ENCODE measurements at places on chromosomes 13 and 19.

DNA sequence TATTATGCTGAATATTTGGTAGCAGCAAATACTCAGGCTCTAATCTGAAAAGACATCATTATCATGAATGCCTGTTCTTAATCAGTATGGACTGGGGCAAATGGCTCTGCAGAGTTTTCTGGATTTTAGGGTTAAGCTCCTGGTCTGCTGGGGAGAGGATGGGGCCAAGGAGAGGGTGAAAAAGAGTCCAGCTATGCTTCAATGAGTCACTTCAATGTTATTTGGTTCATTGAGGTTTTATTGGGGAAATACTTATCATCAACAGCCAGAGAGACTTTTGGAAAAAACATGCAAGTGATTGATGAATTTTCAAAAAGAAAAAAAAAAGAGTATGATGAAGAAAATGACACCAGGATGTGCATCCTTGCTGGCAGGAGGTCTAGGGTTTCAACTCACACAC lies 278.3 kb downstream of the UQCRFS1 start:
- DNase-seq: no peak

- peak; percentile 69 for DNase-seq
These were observed 33.3 kb upstream of the SPACA7 start for GRCh38 chr13:112342841-112343361.

GRCh38 chr19:51706885-51707284 lies 13.8 kb downstream of the SPACA6 start:
- DNase-seq: no peak

DNA sequence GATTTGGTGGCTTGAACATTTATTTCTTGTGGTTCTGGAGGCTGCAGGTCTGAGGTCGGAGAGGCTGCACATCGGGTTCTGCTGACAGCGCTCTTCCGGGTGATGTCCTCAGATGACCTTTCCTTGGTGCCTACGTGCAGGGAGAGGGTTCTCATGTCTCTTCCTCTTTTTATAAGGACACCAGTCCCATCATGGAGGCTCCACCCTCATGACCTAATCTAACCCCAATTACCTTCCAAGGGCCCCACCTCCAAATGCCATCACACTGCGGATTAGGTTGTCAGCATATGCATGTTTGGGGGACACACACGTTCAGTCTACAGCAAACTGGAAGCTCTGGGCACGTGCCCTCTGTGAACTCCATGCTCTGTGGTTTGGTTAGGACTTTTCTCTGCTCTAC lies 338.6 kb downstream of the FGF9 start:
- DNase-seq: no peak

- DNase-seq: peak; percentile 92
These were observed 38.0 kb upstream of the ZNF573 start for GRCh38 chr19:37817180-37817981.

GRCh38 chr13:106151056-106151699 lies 384.3 kb downstream of the EFNB2 start:
- DNase-seq: no peak

DNA sequence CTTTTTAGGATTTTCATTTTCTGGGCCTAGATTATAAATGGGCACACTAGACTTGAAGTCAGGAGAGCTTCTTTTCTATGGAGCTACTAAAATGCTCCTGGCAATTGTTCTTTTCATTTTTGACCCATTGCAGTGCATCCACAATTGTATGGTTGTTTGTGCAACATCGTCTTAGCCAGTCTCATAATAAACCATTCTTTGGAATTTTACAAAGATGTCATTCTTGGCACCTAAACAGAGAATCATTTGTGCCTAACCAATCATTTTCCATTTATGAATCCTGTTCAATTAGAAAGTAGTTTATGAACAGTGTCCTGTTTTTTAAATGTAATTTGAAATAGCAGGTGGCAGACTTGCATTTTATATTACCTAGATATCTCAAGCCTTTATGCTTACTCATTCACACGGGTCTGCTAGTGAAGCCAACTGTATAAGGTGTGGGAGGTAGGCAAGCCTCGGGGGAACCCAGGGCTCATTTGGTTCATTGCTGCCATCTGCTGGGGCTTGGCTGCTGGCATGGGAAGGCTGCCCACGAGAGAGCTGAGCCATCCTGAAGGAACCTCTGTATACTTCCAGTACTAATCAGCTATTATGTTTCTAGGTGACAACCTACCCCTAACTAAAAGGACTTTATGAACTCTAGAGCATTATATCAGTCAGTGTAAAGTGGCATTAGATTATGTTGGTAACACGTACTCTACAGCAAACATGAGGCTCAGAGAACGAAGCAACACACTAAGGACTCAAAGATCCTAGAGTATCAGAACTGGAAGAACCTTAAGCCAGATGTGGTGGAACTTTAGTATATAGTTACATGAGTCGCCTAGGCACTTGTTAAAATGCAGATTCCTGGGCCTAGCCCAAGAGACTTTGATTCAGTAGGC lies 60.0 kb downstream of the TPT1 start:
- DNase-seq: no peak

- no peak for DNase-seq
These were observed 1344.6 kb downstream of the OLFM4 start for GRCh38 chr13:54373211-54373610.

GRCh38 chr13:71871176-71871754 lies 4.3 kb upstream of the DACH1 start:
- DNase-seq: no peak

DNA sequence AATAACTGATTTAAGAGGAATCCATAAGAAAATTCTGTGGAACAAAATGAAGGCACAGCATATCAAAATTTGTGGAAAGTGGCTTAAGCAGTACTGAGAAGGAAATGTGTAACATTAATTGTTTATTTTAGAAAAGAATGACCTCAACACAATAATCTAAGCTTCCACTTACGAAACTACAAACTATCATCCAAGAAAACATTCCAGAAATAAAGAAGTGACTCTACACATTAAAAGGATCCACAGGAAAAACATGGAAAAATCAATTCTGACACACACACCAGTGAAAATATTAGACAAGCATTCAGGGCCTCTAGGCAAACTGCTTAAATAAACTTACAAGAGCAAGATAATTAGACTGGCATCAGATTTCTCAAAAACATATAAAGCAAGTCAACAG lies 14.0 kb downstream of the EXOSC8 start:
- no peak for DNase-seq

DNA sequence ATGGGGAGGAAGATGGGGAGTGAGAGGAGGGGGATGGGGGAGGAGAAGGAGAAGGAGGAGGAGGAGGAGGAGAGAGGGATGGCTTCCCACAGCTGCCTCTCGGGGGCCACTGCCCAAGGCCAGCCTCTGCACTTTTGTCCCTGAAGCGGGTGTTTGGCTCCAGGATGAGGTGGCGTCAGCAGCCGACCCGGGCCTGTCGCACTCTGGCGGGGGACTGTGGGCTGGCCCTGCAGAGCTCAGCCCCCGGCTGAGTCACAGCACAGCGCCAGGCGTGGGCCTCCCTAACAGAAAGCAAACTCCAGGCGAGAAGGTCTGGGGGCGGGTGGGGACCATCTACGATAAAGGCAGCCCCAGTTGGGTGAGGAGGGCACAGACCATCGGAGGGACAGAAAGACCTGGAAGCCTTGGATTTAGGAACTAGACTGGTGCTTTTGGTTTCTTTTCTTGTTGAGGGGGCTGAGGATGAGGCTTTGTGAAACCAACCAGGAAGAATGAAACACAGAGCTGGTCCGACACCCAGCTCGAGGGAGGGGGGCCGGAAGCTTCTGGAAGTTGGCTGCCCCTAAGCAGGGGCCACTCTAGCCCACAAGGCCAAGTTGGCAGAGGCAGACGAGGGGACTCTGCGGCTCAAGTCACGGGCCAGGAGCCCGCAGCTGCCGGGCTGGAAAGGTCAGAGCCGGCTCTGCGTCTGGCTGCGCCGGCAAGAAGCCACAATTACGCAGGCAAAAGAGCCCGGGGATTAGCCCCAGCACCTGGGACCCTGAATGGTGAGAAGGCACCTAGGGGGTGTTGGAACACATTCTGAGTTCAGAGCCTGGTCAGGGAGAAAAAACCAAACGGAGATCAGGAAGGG lies 18.2 kb downstream of the LSM4 start:
- peak; percentile 97 for DNase-seq

DNA sequence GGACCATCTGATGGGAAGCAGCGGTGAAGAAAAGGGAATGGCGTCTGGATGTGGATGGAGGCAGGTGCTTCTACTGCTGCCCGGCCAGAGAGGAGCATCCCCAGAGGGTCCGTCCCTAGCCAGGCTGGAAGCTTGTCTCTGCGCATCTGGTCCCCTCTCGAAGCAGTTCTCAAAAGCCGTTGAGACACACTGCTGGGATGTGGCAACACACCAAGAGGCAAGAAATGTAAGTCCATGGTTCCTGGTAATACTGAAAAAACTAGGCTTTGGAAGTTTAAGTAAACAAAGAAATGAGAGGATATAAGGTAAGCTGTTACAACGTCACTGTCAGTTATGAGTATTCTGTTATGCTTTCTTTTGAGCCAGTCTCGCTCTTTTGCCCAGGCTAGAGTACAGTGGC lies 15.1 kb upstream of the FFAR2 start:
- no peak for DNase-seq

GRCh38 chr13:79937771-79938216 lies 403.1 kb downstream of the SPRY2 start:
- no peak for DNase-seq

DNA sequence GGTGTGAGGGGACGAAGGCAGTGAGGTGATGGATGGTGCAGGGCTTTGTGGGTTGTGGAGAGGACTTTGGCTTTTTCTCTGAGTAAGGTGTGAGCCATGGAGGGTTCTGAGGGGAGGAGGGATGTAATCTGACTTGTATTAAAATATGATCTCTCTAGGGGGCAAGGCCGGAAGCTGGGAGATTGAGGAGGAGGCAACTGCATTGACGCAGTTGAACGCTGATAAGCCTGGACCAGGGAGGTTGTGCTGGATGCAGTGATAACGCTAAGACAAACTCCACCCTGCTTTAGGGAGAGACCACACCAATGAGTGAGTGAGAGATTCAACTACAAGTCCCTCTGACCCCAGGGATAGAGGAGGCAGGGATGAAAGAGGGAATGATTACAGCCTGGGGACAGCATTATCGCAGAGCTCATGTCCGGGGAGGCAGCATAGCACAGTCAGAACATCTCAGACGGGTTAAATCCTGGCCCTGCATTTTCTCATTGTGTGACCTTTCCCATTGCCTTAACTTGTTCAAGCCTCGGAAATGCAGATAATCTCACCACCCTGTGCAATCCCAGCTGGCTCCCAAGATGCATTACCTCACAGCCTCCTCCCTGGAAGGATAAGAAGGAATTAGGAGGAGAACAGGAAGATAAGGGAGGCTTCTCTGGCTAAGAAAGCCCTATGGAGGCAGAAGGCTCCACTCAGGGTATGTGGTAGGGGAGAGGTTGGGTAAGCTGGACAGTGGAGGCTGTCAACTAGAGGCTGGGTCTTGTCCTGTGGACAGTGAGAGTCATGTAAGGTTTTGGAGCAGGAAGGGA lies 124.2 kb downstream of the CACNA1A start:
- no peak for DNase-seq

GRCh38 chr13:43411741-43412140 lies 375.0 kb downstream of the ENOX1 start:
- DNase-seq: no peak

DNA sequence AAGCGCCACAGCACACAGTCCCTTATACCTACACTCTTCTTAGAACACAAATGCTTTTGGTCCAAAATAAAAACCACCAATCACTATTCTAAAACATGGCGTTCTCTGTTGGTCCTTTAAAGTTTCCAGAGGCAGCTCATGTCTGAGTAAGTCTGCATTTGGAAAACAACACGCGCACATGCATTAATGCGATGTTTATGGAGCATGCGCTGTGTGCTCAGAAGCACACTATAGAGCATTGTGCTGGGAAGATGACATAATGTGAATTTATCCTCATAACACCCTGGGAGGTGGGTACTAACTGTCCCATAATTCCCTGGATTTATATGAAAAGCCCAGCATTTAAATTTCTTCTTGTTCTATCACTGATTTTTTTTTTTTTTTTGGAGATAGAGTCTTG lies 10.7 kb downstream of the ZNF682 start:
- no peak for DNase-seq

DNA sequence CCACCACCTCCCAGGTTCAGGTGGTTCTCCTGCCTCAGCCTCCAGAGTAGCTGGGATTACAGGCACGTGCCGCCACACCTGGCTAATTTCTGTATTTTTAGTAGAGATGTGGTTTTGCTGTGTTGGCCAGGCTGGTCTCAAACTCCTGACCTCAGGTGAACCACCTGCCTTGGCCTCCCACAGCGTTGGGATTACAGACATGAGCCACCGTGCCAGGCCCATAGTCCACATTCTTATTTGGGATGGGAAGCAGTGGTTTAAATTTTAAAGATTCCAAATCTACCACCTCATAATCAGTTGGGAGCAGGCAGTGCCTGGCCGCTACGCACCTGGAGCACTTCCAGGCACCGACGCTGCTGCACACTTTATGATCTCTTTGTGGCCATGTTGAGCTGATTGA lies 160.6 kb upstream of the SOX1 start:
- peak; percentile 52 for DNase-seq
